ENCODE measurements at places on chromosomes 3 and 15.

DNA sequence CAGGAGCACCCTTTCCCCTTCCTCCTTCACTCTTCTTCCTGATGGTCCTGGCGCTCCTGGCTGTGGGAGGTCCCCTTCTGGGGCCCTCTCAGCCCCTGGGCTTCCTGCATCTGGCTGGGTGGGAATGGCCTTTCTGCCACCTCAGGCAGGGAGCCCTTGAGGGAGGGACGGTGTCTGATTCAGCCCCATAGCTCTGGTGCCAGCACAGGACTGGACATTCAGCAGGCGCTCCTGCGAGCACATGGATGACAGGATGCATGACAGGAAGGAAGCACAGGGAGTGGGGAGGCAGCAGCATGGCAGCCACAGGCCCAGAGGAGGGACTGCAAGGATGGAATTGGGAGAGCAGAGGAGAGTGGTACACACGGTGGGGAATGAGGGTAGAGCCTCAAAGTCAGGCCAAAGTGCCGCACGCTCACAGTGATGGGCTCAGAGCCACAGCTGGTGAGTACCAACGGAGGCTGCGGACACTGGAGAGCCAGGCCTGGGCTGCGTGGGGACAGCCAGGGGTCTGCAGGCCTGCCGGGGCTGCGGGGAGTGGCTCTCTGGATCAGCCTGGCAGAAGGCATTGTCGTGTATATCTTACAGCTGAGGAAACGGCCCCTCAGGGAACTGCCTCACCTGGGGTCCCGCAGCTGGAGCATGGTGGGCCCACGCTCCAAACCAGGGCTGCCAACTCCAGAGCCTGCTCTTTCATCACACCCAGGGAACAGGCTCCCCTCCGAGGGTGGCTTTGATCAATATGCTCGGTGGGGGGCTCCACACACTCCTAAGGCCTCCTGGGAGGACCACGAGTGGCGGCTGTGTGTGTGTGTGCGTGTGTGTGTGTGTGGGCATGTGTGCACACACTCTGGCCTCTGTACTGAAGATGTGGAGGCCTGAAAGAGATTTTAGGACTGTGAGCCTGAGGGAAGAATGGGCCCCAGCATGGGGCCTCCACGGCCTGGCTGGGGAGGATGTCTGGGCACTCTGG is 51.4 kb upstream of the CTSH start:
- no peak for DNase-seq

DNA sequence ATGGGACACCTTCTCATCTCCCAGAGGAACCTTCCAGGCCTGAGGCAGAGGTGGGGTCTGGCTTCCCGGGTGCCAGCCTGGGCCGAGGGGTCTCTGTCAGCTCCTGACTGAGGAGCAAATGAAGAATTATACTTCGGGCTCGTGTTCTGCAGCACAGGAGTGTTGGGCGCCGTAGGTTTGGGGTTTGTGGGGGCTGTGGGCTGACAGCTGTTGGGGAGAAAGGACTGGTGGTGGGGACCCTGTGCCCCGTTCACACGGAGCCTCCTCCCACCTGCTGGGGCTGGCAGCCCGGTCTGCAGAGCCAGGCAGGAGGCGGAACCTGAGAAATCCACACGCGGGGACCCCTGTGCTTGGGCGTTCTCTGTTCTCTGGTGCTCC is 59.7 kb downstream of the ADAMTS7 start:
- no peak for DNase-seq

GRCh38 chr15:70867911-70868467 is 14.0 kb upstream of the LARP6 start:
- no peak for DNase-seq

GRCh38 chr3:52073490-52073889 is 17.1 kb upstream of the DUSP7 start:
- no peak for DNase-seq

DNA sequence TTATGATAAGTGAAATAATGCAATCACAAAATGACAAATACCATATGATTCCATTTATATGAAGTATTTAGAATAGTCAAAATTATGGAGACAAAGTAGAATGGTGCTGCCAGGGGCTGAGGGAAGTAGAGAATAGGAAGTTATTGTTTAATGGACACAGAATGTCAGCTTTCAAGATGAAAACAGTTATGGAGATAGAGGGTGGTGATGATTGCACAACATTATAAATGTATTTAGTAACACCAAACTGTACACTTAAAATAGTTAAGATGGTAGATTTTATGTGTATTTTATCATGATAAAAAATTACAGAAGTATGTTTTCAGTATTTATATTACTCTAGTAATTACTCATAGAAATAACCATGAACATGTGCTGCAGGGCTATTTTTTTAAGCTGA is 100.8 kb upstream of the AZI2 start:
- no peak for DNase-seq

All from thyroid gland (tissue), 4 donors.